Liver (tissue), 10 donors: ENCODE measurements at places on chromosomes 2 and 18. TPM values are rescaled to one million over a fixed set of nuclear protein-coding genes. Genes with fewer than 3 reads are reported as not detected.

INPP5D gene
- 18.8 TPM for total RNA-seq

- H3K36me3 ChIP-seq, result peaks cover 2% of the 10 kb centered on the region
- no peak for DNase-seq
- no peak overlapping the region for H3K4me3 ChIP-seq
- H3K4me1 ChIP-seq, result no peaks in the 10 kb centered on the region
- H3K27me3 ChIP-seq, result no peaks in the 10 kb centered on the region
These were observed 57.7 kb downstream of the GORASP2 start for GRCh38 chr2:170986566-170987258.

DNA sequence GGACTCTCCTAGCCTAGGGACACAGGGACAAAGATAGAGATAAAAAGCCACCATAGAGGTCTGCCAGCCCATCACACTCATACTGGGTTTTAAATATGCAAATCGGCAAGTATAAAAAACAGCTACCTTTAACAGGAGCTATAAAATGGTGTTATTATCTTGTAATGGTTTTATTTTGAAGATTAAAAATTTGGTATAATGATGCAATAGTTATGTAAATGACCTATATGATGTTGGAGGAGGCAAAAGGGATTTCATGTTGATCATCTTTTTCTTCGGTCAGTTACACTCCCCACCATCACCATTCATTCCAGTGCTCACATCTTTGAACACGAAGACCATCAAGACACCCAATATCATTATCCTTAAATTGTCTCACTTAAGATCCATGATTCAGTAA lies 11.2 kb downstream of the ZNF521 start:
- H3K27me3 ChIP-seq, result no peaks in the 10 kb centered on the region
- H3K4me1 ChIP-seq, result no peaks in the 10 kb centered on the region
- no peak overlapping the region for H3K4me3 ChIP-seq
- no peaks in the 10 kb centered on the region for H3K36me3 ChIP-seq
- no peak overlapping the region for H3K27ac ChIP-seq

BMP10 gene
- total RNA-seq, result 9.5 TPM

DNA sequence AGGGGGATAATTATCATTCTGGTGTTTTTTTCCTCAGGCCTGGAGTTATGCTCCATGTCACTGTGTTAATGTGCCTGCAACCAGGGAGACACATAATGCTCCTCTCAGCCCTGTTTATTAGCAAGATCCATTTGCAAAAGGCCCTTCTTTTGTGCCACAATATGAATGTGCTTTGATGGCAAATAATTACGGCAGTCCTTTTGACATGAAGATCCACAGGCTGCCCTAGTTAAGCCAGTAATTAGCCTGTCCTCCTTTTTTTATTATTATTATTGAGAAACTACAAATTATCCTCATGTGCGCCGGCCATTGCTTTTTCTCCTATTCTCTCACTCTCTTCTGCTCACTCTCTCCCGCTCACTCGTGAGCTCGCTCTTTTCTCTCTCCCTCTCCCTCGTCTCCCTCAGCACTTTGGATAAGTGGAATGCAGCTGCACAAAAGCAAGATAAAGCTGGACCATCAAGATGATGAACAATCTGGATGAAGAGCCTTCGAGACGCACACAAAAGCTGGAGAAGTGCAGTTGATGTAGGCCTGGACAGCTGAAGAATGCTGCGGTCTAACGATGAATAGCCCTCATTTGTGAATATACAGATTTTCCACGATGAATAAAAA lies 762.3 kb downstream of the BCL11A start:
- no peak for DNase-seq
- no peaks in the 10 kb centered on the region for H3K4me1 ChIP-seq
- H3K27ac ChIP-seq, result no peak overlapping the region
- no peak overlapping the region for H3K4me3 ChIP-seq
- no peaks in the 10 kb centered on the region for H3K36me3 ChIP-seq
- no peaks in the 10 kb centered on the region for H3K27me3 ChIP-seq

DNA sequence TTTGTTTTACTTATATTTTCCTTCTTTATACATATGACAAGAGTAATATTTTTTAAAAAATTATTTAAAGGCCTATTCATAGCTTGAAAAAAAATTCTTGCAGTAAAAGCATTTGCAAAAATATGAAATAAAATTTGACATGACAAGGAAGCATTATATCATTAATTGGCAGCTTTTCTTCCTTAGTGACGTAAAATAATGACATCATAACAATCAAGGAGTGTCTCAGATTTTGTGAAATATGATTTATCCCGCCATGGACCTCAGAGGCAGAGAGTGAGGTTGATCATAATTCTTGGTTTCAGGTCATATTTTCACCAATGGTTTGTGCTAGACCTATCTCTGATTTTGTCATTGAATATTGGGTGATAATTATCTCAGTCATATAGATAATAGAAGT lies 176.0 kb downstream of the MIB1 start:
- H3K4me1 ChIP-seq, result no peaks in the 10 kb centered on the region
- H3K27me3 ChIP-seq, result no peaks in the 10 kb centered on the region
- no peak for DNase-seq
- H3K4me3 ChIP-seq, result no peak overlapping the region
- H3K27ac ChIP-seq, result no peak overlapping the region

- H3K27me3 ChIP-seq, result peaks cover 2% of the 10 kb centered on the region
- H3K36me3 ChIP-seq, result no peaks in the 10 kb centered on the region
- no peak overlapping the region for H3K4me3 ChIP-seq
- peaks cover 14% of the 10 kb centered on the region for H3K4me1 ChIP-seq
- DNase-seq, result no peak
- no peak overlapping the region for H3K27ac ChIP-seq
These were observed 3.4 kb downstream of the ARHGAP28 start for GRCh38 chr18:6732952-6733351.

ARHGAP28 gene
- 1.0 TPM for total RNA-seq

- H3K27me3 ChIP-seq, result no peaks in the 10 kb centered on the region
- no peak overlapping the region for H3K4me3 ChIP-seq
- no peaks in the 10 kb centered on the region for H3K36me3 ChIP-seq
- DNase-seq, result no peak
- H3K27ac ChIP-seq, result no peak overlapping the region
These were observed 8.7 kb upstream of the COX7A2L start for GRCh38 chr2:42369532-42370229.

GRCh38 chr18:11388755-11389680 lies 220.4 kb upstream of the SLC35G4 start:
- no peak overlapping the region for H3K4me3 ChIP-seq
- DNase-seq, result no peak
- no peak overlapping the region for H3K27ac ChIP-seq
- no peaks in the 10 kb centered on the region for H3K4me1 ChIP-seq

ADGRF3 gene
- total RNA-seq, result 0.09 TPM

- H3K27ac ChIP-seq, result no peak overlapping the region
- DNase-seq, result no peak
- H3K36me3 ChIP-seq, result no peaks in the 10 kb centered on the region
- no peaks in the 10 kb centered on the region for H3K27me3 ChIP-seq
- H3K4me1 ChIP-seq, result no peaks in the 10 kb centered on the region
These were observed 1479.8 kb upstream of the ACVR2A start for GRCh38 chr2:146365041-146365440.

GRCh38 chr2:196225213-196225612 lies 53.8 kb upstream of the STK17B start:
- no peaks in the 10 kb centered on the region for H3K36me3 ChIP-seq
- H3K27ac ChIP-seq, result no peak overlapping the region
- H3K4me3 ChIP-seq, result no peak overlapping the region
- H3K4me1 ChIP-seq, result no peaks in the 10 kb centered on the region
- DNase-seq, result no peak

HRH4 gene
- 0.19 TPM for total RNA-seq
